ENCODE measurements at places on chromosomes 4 and X. TPM values are rescaled to one million over a fixed set of nuclear protein-coding genes. Genes with fewer than 3 reads are reported as not detected.
A peak's percentile ranks its signal among the peaks of the same experiment; 100 is the strongest.

The ADGRG4 gene
- not detected for total RNA-seq

The SPANXA1 gene
- total RNA-seq: not detected

GRCh38 chr4:7383266-7383665 is 51.5 kb downstream of the PSAPL1 start:
- H3K27ac ChIP-seq: no peak overlapping the region
- H3K27me3 ChIP-seq: no peaks in the 10 kb centered on the region
- H3K4me3 ChIP-seq: no peak overlapping the region

GRCh38 chrX:132716006-132716405 is 227.2 kb upstream of the MBNL3 start:
- no peak overlapping the region for H3K4me3 ChIP-seq
- H3K27me3 ChIP-seq: no peaks in the 10 kb centered on the region
- no peaks in the 10 kb centered on the region for H3K4me1 ChIP-seq
- no peaks in the 10 kb centered on the region for H3K36me3 ChIP-seq
- no peak overlapping the region for H3K27ac ChIP-seq

DNA sequence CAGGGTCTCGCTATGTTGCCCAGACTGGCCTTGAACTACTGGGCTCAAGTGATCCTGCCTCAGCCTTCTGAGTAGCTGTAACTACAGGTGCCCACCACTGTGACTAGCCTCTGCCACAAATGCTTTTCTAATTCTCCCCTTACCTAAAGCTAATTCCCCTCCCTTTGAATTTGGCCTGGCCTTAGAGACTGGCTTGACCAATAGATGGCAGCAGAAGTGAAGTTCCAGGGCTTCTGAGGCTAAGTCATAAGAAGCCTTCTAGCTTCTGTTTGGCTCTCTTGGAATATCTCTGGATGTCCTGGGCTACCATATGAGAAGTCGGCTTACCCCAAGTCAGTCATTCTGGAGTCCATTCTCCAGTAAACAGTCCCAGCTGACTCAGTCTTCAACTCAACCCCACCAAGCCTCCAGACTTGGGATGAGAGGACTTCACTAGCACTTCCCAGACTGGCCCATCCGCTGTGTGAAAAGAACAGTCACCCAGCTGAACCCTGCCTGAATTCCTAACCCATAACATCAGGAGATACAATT is 61.0 kb downstream of the HPRT1 start:
- no peak overlapping the region for H3K27ac ChIP-seq
- no peak for DNase-seq
- no peaks in the 10 kb centered on the region for H3K36me3 ChIP-seq
- H3K4me1 ChIP-seq: no peaks in the 10 kb centered on the region

DNA sequence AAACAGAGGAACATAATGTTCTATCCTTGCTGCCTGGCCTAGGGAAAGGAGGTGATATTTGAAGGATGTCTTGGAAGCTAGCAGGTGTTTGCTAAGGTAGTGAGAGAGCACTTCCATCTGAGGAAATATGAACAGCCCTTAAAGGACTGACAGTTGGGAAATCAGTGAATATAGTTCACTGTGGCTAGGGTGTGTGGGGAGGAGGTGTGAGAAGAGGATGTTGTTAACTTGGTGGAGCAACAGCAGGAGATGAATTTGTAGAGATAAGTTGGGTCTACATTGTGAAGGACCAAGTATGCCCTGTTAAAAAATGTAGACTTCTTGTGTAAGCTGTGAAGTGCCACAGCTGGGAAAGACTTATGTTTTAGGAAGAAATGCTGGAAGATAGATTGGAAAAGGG is 25.5 kb downstream of the TBC1D19 start:
- no peaks in the 10 kb centered on the region for H3K36me3 ChIP-seq
- no peak overlapping the region for H3K27ac ChIP-seq
- H3K4me3 ChIP-seq: no peak overlapping the region
- no peaks in the 10 kb centered on the region for H3K27me3 ChIP-seq
- DNase-seq: no peak
- no peaks in the 10 kb centered on the region for H3K4me1 ChIP-seq

DNA sequence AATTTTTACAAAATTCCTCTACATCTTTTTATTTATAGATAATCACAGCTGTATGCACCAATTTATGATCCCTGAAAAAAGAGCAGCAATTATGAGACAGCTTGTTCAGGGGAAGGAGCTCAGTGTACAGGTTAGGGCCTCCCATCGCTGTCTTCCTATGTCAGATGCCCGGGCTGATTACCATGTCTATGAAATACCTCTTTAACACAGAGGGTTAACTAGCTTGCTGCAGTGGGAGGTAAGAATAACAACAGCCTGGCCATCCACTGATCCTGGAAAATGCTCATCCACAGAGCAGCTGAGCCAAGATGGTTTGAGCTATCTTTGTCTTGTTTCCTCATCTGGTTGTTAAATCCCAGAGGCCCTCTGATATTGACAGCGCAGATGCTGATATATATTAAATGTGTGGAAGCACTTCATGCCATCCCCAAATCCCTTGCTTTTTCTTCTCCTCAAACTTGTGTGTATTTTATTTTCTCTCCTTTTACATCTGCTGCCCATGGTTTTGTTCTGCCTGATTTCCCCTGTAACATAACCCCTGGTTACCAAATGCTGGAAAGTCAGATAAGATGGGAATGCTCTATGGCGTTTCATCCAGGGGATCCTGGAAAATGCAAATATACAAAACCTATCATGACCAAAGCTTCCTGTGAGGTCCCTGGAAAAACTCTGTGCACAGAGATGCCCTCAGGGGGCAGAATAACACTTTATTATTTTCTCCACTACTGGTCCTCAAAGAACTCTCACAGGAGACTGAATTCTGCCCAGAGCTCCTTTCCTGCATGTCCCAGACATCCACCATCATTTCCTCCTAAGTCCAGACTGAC is 85.8 kb upstream of the PUDP start:
- H3K36me3 ChIP-seq: no peaks in the 10 kb centered on the region
- DNase-seq: no peak
- H3K4me3 ChIP-seq: no peak overlapping the region
- no peaks in the 10 kb centered on the region for H3K4me1 ChIP-seq

GRCh38 chr4:48786549-48786948 is 6.5 kb upstream of the FRYL start:
- no peaks in the 10 kb centered on the region for H3K36me3 ChIP-seq
- no peak overlapping the region for H3K4me3 ChIP-seq
- no peaks in the 10 kb centered on the region for H3K4me1 ChIP-seq
- DNase-seq: no peak

The UNC5C gene
- 0.23 TPM for total RNA-seq

The SSX4 gene
- not detected for total RNA-seq

The NLGN4X gene
- total RNA-seq: 0.52 TPM

The RXFP1 gene
- not detected for total RNA-seq

The UGT8 gene
- total RNA-seq: not detected

GRCh38 chrX:129654652-129655546 is at the start of gene APLN:
Gene APLN (minus strand): TSS chrX:129654956. CDS start chrX:129654630, 326 bp downstream.
- H3K36me3 ChIP-seq: no peaks in the 10 kb centered on the region
- DNase-seq: no peak

GRCh38 chr4:138055890-138056289 is 186.3 kb downstream of the SLC7A11 start:
- H3K36me3 ChIP-seq: no peaks in the 10 kb centered on the region
- no peak for DNase-seq
- H3K4me1 ChIP-seq: no peaks in the 10 kb centered on the region

GRCh38 chrX:47242321-47242720 is 9.5 kb downstream of the USP11 start:
- H3K4me1 ChIP-seq: no peaks in the 10 kb centered on the region
- H3K36me3 ChIP-seq: peaks cover 55% of the 10 kb centered on the region
- no peak for DNase-seq
- no peak overlapping the region for H3K4me3 ChIP-seq

The TSPAN6 gene
- 5.9 TPM for total RNA-seq

The NLGN3 gene
- 0.39 TPM for total RNA-seq

DNA sequence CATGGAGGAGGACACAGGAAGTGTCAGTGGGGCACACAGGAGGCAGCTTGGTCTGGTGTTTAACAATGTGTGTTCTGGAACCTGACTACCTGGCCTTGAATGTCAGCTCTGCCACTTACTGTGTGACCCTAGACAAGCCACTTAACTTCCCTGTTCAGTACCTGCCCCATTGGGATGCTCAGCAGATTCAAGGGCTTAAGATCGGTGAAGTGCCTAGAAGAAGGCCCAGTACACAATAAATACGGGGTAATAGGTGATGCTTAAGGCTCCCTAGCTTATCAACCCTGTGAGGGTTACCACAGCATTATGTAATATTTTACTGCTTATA is 1.6 kb upstream of the CHIC2 start:
- peak overlapping the region; percentile 94 for H3K27ac ChIP-seq
- no peaks in the 10 kb centered on the region for H3K36me3 ChIP-seq
- H3K4me1 ChIP-seq: peaks cover 33% of the 10 kb centered on the region
- H3K4me3 ChIP-seq: no peak overlapping the region
- no peak for DNase-seq

The ASB12 gene
- total RNA-seq: 30.4 TPM

- no peak overlapping the region for H3K4me3 ChIP-seq
- H3K27me3 ChIP-seq: no peaks in the 10 kb centered on the region
- no peak for DNase-seq
- no peaks in the 10 kb centered on the region for H3K4me1 ChIP-seq
- no peak overlapping the region for H3K27ac ChIP-seq
These were observed 27.1 kb upstream of the HOPX start for GRCh38 chr4:56708146-56708545.

GRCh38 chr4:73257651-73258435 is 755 bp downstream of the ANKRD17 start:
- peaks cover 53% of the 10 kb centered on the region for H3K4me1 ChIP-seq
- DNase-seq: peak; percentile 44
- H3K27me3 ChIP-seq: no peaks in the 10 kb centered on the region
- peak overlapping the region; percentile 91 for H3K4me3 ChIP-seq
- peak overlapping the region; percentile 96 for H3K27ac ChIP-seq
- H3K36me3 ChIP-seq: no peaks in the 10 kb centered on the region
